ENCODE measurements at places on chromosomes 3 and 15.

DNA sequence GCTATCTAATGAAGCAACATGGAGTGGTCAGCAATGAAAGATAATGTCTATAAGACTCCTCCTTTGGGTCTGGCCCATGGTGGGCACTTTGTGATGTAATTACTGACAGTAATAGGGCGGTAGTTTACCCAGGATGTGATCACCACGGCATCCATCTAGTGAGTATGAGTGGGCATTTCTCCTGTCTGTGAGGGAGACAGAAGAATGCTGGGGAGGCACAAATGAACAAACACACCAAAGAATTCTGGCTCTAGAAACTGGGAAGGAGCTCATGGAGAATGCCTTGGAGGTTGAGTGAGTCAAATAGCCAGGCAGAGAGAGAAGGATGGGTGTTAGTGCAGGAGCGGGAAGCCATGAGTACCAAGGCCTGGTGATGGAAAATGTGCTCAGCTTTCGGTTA, 217.5 kb downstream of the WNT5A start:
- no peak for DNase-seq

DNA sequence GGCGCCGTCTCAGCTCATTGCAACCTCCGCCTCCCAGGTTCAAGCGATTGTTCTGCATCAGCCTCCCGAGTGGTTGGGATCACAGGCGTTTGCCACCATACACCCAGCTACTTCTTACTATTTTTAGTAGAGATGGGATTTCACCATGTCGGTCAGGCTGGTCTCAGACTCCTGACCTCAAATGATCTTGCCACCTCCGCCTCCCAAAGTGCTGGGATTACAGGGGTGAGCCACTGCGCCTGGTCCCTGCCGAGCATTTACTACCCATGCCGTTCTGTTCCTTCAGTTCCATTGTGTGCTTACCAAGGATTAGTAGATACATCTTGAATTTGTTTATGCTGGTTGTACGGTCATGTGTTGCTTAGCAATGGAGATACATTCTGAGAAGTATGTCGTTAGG, 10.3 kb downstream of the CHD2 start:
- DNase-seq = no peak

GRCh38 chr3:177827511-177828207, 630.4 kb upstream of the TBL1XR1 start:
- no peak for DNase-seq

- DNase-seq = no peak
Measured at GRCh38 chr3:32335365-32336112, 56.1 kb upstream of the CMTM7 start.

- no peak for DNase-seq
Measured at GRCh38 chr15:91517491-91518200, 335.9 kb upstream of the SLCO3A1 start.

- DNase-seq = no peak
Measured at GRCh38 chr3:152400887-152401286, 132.2 kb downstream of the MBNL1 start.

DNA sequence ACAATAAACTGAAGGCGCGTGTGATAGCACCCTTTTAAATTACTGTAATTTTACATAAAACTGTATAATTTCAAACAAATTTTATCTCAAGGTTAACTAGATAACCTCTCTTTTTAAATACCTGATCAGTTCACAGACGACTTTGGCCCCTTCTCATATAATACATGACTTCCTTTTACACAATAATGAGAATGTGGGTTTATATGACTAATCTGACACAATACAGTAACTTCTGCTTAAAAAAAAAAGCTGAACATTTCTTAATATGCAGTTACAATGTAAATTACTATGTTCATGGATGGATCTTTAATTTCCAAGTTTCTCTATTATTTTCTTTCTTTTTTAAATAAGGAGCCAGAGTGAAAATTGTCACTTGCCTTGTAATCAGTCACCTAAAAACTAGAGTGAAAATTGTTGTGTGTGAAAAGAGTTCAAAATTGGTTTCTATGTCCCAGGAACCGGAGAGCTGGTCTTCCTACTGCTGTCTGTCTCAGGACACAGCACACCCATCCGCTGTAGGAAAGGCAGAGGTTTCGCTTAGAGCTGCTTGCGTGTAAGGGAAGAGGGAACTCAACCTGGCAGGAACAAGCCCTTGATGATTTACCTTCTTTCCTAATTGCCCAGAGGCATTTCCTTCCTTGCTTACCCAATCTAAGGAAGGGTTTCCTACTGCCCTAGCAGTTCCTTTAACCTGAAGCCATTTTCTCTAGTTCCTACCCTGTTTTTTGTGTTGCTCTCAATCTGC, 33.3 kb downstream of the PLD1 start:
- no peak for DNase-seq

DNA sequence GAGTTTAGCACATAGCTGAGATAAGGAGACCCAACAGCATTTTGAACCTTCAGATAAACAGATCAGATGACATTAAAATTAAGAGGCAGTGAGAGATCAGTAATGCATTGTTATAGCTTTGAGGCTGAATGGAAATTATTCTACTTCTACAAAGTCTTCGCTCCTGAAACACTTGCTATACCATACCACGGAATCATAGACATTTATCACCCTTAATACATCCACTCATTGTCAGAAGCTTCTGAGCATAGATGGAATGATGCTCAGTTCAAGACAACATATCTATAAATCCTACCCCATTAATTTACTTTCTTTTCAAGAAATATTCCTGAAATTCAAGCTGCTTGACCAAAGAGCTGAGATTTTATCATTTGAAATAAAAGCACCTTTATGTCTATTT, 266.7 kb downstream of the C3orf38 start:
- no peak for DNase-seq

DNA sequence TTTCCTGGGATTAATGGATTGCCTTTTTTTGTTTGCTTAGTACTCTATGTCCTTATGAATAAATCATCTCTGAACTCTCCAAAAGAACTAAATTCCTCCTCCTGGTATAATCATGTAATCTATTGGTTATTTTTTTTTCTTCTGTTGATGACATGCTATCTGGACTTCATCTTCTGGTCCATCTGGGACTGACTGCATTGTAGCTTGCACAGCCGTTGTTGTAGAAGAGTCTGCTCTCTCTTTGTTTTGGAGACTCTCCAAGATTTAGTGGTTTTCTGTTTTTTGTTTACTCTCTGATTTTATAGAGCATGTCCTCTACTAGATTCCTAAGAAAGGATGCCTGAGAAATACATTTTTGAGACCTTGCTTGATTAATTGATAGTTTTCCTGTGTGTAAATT, 19.1 kb downstream of the IREB2 start:
- no peak for DNase-seq

DNA sequence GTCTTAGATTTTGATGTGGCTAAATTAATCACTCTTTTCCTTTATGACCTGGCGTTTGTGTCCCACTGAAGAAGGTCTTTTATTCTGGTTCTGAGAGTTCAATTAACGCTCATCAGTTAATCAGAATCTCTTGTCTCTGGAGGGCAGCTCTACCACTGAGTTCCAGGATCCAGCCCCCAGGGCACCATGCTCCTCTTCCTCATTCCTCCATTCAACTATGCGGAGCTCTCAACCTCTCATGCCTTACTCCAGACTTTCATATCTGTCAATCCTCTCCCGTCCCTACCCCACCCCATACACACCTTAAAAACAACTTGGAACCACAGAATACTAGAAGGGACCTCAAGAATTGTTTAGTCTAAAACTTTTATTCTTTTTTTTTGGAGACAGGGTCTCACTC, 4.8 kb upstream of the ABHD5 start:
- DNase-seq = no peak

DNA sequence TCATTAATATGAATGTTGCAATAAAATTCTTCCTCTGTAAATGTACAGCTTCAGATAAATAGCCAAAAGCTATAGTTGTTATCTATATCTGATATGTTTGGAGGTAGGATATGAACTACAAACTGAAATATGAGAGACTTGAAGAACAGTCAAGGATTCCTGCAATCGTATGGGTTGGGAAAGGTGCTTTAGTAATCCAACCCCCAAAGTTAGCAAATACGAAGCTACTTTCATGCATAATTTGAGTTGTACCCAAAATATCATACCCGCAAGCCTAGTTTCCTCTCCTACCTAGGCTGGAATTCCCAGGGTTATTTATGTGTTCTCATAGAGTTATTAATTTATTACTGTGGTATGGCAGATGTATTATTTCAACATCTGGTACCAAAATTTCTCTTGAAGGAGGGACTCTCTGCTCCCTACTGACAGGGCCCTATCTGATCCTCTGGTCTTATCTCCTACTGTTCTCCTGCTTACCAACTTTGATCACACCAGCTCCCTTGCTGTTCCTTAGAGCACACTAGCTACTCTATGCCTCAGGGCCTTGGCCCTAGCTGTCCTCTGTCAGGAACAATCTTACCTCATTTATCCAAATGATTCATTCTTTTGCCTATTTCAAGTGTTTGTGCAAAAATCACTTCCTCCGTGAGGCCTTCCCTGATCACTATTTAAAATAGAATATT, 140.4 kb upstream of the CCDC54 start:
- DNase-seq = no peak

DNA sequence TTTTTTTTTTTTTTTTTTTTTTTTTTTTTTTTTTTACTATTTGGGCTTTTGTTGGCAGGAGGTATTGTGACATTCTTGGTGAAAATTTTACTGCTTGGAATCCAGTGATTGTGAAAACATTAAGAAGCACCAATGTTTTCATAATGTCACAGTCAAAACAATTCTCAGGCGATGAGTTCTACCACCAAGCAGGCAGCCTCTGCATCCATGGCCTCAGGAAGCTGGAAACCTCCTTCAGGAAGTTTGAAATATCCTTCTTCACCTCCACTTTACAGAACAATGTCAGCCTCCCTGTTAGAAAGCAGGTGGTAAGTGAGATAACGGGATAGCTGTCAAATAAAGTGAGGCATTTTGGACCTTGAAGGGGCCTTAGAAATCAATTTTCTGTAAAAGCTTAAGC, 98.3 kb downstream of the MEX3B start:
- no peak for DNase-seq

DNA sequence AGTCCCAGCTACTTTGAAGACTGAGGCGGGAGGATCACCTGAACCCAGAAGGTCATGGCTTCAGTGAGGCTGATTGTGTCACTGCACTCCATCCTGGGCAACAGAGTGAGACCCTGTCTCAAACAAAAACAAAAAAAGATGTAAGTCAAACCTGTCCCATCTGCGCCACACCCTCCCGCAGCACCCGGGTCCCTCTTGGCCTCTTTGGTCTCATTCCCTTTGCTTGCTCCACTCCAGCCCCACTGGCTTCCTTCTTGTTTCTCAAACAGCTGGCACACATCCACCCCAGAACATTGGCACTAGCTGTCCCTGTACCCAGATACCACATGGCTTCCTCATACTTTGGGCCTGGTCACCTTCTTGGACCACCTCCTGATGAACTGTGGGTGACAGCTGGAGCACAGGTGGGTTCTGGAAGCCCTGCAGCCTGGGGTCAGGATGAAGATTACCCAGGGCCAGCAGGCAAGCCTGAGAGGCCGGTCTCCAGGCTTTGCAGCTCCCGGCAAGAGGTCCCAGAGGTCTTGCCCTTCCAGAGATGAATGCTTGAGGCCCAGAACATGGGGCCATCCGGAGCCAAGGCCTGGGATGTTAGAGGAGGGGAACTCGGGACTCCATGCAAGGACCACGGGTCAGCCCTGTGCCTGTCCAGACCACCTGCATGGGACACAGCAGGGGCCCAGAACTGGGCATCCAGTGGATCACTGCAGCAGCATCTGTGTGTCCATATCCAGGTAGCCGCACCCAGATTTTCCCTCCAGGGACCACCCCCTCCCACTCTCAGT, 10.9 kb upstream of the GATA2 start:
- no peak for DNase-seq

DNA sequence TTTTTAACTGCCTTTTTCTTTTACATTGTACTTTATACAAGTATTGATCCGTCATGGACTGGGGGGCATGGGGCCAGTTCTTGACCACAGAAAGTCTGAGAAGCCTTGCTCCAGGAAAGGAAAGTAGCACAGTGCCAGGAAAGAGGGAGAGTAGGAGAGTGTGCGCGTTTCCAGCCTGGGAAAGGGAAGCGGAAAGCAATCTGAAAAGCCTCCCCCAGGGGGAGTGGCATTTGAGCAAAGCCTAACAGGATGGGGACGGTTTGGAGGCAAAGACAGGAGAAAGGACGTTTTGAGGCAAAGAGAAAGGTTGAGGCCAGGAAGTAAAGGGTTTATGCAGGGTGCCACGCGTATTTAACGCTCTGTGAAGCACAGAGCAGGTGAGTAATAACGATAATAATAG, 116.9 kb downstream of the RORA start:
- no peak for DNase-seq

- DNase-seq = no peak
Measured at GRCh38 chr3:152365766-152366593, 97.3 kb downstream of the MBNL1 start.

- no peak for DNase-seq
Measured at GRCh38 chr15:64630396-64631107, 144.8 kb downstream of the RBPMS2 start.

- DNase-seq = no peak
Measured at GRCh38 chr3:154486949-154487348, 57.0 kb upstream of the GPR149 start.

- DNase-seq = no peak
Measured at GRCh38 chr3:8246070-8246469, 255.6 kb upstream of the LMCD1 start.

DNA sequence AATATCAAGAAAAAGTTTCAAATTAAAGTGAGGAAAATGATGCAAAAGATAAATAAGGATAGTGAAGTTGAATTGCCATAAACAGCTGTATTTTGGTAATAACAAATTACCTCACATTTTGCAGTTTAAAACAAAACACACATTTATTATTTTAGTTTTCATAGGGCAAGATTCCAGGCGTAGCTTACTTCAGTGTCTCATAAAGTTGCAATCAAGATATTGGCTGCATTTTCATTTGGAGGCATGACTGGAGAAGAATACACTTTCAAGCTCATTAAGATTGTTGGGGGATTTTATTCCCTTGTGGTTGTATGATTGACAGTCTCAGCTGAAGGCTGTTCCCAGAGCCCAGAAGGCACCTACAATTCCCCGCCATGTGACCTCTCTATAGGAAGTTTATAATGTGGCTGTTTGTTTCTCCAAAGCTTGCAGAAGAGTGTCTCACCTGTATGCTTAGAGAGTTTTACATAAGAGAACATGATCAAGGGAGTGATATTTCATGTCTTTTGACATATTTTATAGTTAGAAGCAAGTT, 151.4 kb downstream of the OTOL1 start:
- no peak for DNase-seq

GRCh38 chr3:17802950-17803349, 60.5 kb upstream of the TBC1D5 start:
- peak; percentile 20 for DNase-seq

DNA sequence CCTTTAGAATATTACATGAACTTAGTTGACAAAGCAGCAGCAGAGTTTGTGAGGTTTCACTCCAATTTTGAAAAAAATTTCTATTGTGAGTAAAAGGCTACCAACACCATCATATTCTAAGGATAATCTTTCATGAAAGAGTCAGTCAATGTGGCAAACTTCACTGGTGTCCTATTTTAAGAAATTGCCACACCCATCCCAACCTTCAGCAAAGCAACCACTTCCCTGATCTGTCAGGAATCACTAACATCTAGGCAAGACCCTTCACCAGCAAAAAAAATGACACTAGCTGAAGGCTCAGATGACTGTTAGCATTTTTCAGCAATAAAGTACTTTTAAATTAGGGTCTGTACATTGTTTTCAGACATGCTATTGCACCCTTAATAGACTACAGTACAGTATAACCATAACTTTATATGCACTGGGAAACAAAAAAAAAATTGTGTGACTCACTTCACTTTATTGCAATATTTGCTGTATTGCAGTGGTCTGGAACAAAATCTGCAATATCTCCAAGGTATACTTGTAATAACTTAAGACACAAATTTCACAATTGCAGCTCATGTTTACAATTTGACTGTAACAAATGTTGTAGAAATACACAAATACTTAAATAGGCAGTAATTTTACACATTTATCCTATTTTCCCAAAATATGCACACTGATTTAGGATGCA, 38.9 kb upstream of the ALCAM start:
- DNase-seq = no peak
